ENCODE measurements at places on chromosomes 12 and 14.

DNA sequence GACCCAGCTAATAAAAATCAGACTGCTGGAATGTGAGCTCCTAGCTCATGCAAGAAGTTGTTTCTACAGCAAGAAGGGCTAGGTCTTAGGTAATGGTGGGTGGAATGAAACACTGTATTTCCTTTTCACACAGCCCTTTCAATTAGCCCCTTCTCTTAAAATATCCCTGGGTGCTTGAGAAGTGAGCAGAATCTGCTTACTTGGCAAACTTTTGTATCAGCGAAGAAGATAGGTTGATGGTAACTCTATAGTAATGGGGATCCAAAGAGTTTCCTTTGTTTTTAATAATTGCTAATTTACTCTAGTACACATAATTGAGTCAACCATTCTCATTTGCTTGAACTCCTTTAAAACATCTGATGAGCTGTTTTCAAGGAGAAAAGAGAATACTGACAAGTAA, 100.6 kb upstream of the FSCB start:
- DNase-seq, result no peak

- DNase-seq, result no peak
These were observed 231.9 kb downstream of the C12orf75 start for GRCh38 chr12:105562199-105562971.

DNA sequence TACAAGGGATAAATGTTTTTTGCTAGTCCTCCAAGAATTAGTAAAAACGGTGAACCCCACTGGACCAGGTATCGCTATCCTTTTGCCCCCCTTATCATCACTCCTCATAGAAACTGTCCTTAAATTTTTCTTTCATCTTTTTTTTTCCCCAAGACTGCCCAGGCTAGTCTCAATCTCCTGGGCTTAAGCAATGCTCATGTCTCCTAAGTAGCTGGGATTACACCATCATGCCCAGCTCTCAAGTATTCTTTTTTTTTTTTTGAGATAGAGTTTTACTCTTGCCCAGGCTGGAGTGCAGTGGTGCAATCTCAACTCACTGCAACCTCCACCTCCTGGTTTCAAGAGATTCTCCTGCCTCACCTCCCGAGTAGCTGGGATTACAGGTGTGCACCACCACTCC, 9.7 kb downstream of the IRF2BPL start:
- DNase-seq, result no peak

DNA sequence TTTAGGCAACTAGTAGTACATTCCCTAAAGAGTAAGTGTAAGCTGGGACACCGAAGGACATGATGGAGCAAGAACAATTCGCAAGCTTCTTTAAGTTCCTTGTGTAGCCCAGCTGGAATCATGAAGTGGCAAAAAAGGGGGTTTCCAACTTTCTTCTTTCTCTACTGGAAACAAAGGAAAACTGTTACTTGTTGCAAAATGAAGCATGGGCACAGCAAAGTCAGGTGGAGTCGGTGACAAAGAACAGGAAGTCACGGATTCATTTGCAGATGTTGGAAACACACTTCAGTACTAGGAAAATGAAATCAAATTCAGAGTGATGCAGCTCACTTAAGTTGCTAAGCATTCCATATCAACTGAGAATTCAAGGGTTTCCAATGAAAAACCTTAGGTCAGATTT, 706.9 kb upstream of the STXBP6 start:
- DNase-seq, result no peak

- DNase-seq, result no peak
These were observed 61.9 kb downstream of the ABCC9 start for GRCh38 chr12:21879312-21879711.

- DNase-seq, result no peak
These were observed 19.6 kb upstream of the MMP19 start for GRCh38 chr12:55862286-55862685.

DNA sequence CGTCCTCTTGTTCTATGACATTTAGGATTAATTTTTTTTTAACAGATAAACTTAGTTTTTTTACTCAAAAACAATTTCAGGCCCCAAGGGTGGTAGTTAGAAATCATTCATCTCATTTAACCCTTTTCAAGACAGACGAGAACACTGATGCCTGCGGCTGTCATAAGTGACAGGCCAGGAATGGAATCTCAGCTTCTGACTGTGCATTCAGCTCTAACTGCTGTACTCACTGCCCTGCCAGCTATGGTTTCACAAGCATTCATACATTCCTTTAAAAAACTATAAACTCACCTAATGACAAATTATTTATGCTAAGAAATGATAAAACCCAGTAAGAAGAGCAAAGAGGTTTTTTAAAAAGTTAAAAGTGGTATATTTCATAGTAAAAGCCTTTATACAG, 8.8 kb downstream of the DENND5B start:
- no peak for DNase-seq

- no peak for DNase-seq
These were observed 31.1 kb downstream of the GPHN start for GRCh38 chr14:66539034-66539433.

DNA sequence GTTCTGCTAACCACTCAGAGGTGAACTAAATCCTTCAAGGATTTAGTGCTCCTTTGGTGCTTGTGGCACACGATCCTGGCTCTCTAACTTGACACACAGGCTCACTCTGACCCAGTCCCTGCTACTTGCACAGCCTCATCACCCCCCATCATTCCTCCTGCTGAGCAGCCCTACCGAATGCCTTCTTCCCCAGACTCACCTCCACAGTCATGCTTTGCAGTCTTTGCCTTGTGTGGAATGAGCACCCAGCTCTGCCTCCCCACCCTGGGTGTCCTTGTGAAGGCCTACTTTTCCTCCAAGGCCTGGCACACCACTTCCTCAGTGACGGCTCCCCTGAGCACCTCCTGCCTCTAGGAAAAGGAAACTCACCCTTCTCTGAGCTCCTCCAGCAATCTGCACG, 7.9 kb upstream of the TINF2 start:
- DNase-seq, result no peak

- DNase-seq, result no peak
These were observed 113.0 kb downstream of the RMST start for GRCh38 chr12:97575403-97576193.

DNA sequence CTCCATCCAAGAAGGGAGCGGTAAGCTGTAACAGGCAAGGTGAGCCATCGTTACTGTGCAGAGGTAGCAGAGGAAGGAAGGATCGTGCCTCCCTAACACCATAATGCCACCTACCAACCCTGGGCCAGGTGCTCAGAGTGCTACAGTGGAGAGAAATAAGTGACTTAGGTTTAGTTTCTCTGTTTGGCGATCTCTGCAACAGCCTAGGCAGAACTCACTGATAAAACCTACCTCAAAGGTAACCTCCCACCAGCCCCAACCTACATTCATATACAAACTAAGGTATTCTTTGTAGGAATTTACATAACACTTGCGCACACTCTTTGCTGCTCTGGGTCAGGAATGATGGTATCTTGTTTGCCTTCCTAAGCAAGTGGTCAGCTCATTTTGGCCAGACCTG, 93.4 kb upstream of the TMEM132D start:
- no peak for DNase-seq
